ENCODE measurements at places on chromosomes 3 and 15.

DNA sequence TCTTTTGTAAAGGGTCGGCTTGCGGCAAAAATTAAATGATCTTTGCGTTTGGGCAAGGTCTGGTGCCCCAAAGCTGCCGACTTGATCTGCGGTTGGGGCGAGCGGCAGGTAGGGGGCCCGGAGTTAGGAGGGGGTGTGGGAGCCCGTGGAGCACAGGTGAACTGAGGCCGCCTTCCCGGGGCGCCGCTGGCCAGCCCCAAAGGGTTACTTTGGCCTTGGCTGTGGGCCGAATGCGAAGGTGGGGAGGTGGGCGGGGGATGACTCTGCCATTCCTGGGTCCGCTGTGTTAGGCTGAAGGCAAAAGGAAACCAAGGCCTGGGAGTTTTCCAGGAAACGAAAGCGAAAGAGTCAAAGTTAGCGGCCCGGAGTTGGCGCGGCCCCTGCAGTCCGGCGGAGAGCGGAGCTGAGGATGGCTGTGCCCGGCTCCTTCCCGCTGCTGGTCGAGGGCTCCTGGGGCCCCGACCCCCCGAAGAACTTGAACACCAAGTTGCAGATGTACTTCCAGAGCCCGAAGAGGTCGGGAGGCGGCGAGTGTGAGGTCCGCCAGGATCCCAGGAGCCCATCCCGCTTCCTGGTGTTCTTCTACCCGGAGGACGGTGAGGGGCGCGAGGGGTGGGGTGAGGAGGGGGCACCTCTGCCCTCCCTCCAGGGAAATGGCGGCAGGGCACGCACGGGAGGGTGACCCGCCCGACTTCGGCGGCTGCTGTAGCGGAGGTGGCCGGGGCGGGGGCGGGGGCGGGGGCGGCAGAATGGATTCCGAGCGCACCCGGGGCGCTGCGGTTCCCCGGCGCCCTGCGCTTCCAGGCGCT, at the start of gene PARP14:
TSS of gene PARP14 (plus strand) at position 365 of the 809 bp plus-strand sequence. CDS start at position 410, 45 bp downstream.
- peak; percentile 30 for DNase-seq

- DNase-seq, result no peak
These were observed 25.6 kb downstream of the TIGIT start for GRCh38 chr3:114319453-114319852.

GRCh38 chr15:93250950-93251349, 161.9 kb upstream of the RGMA start:
- DNase-seq, result no peak

DNA sequence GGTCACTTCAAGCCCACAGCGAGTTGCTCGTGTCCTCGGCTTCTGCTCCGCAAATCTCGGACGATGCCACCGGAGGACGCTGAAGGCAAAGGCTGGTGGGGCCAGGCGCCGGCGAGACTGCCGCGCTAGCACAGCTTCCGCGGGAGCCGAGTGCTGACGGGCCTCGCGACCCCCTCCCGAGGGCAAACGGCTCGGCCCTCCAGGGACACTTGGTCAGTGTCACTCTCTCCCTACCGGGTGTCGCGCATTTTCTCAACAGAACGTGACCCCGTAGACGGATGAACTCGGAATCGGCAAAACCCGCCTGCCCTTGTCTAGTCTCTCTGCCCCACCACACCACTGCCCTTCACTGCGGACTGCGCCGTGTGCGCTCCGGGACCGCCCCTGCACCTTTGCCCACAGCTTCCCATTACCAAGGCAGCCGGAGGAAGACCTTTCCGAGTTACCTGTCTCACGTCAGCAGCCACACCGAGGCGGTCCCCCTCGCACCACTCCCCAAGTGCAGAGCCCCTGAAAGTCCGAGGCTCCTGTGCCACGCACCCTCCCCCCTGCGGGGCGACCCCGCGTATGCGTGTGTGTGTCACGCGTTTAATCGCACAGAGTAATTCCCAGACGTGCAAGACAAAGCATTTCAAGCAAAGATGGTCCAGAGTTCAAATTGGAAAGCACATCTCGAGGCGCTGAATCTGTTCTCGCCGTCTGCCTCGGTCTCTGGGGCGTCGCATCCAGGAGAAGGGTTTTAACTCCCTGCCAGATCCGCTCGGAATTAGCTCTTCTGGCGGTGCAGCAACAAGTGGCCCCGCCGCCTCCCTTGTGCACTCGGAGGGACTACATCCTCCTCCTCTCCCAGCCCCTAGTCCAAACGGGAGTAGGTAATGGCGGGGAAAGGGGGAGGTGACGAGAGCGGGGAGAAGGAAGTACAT, 245.0 kb upstream of the TOPAZ1 start:
- DNase-seq, result no peak

- no peak for DNase-seq
These were observed 131.7 kb downstream of the FOXP1 start for GRCh38 chr3:71451812-71452211.

DNA sequence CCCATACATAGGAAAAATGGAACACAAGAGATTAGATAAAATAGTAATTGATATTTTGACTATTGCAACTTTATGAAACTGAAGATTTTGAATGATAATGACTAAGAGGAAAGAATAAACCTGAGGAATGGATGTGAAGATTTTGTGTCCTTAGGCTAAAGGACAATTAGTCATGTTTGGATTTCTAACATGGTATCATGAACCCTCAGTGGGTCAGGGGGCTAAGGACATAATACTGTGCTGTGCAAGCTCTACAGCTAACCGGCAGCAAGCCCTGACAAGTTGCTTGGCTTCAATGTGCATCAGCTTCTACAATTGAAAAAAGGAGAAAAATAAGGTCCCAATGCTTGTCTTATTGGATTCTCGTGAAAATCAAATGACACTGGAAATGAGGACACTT, 491.0 kb downstream of the MECOM start:
- DNase-seq, result no peak
